Regular cardiac myocyte (primary cell): ENCODE measurements at places on chromosomes 12 and 14. TPM values are rescaled to one million over a fixed set of nuclear protein-coding genes. Genes with fewer than 3 reads are reported as not detected.

The OVCH1 gene
- total RNA-seq: under 0.01 and 0.28 TPM in 2 replicates

The PZP gene
- not detected in 2 replicates for total RNA-seq

The RNU4-1 gene
- total RNA-seq: under 0.01 TPM in 1 of 2 replicates, not detected in the other

The CCDC184 gene
- total RNA-seq: 0.85 and 0.96 TPM in 2 replicates

The LRRIQ1 gene
- under 0.01 and 0.38 TPM in 2 replicates for total RNA-seq

The TTC9 gene
- total RNA-seq: under 0.01 TPM in 2 replicates

The TSPAN31 gene
- 86.3 and 103 TPM in 2 replicates for total RNA-seq

The RASSF9 gene
- 0.77 and 0.85 TPM in 2 replicates for total RNA-seq

The SLC5A8 gene
- under 0.01 TPM in 1 of 2 replicates, not detected in the other for total RNA-seq

The SMCO3 gene
- total RNA-seq: 0.38 and 6.2 TPM in 2 replicates

The DAO gene
- not detected in 2 replicates for total RNA-seq

The SDS gene
- total RNA-seq: not detected in 2 replicates

The NAV3 gene
- 52.7 and 62.1 TPM in 2 replicates for total RNA-seq
